ENCODE measurements at places on chromosomes 2 and 18. TPM values are rescaled to one million over a fixed set of nuclear protein-coding genes. Genes with fewer than 3 reads are reported as not detected.

DNA sequence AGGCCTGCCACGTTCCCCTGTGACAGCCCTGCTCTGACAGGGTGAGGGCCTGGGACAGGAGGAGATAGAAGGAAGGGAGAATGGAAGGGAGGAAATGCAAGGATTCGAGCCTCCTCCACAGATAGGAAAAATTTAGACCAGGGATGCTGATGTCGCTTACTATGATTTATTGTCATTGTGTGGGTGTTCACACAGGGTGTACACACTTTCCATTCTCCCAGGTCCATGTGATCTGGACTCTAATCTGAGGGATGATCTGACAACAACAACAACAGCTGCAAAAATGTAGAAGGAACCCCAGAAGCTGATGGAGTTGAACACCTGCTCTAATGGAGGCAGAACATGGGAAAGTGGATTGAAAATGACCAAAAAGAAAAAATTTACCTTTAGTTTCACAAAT, 231.7 kb upstream of the TNP1 start:
- H3K4me1 ChIP-seq = no peaks in the 10 kb centered on the region
- H3K4me3 ChIP-seq = no peak overlapping the region
- no peak for DNase-seq

DNA sequence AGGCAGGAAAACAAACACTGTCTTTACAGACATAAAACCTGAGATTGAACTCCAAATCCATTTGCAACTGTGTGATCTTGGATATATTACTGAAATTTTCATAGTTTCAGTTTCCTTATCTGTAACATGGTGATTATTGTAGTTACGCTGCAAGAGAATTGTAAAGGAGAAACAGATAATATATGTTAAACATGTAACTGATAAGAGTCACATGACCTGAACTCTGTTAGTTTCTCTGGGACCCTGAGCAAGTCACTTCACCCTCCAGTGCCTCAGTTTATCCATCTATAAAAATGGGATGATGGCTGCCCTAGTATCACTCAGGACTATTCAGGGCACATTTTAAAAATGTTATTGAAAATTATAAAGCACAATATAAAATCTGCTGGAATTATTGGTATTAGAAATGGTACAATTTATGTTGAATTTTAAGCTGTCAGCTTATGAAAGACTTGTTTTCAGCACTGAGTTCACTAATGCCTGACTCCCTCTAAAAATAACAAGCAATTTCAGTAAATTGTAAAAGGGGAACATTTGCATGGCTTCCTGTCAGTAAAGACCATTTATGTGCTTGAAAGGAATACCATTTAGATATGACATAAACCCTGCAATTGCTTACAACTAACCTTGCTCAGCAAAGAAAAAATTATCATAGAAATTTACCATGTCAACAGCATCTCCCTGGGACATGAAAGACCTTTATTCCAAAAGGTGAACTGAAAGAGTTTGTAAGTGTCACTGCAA, 393.5 kb downstream of the RAD51AP2 start:
- no peaks in the 10 kb centered on the region for H3K4me1 ChIP-seq
- H3K4me3 ChIP-seq = no peak overlapping the region
- H3K27ac ChIP-seq = no peak overlapping the region
- no peaks in the 10 kb centered on the region for H3K36me3 ChIP-seq
- DNase-seq = no peak

DNA sequence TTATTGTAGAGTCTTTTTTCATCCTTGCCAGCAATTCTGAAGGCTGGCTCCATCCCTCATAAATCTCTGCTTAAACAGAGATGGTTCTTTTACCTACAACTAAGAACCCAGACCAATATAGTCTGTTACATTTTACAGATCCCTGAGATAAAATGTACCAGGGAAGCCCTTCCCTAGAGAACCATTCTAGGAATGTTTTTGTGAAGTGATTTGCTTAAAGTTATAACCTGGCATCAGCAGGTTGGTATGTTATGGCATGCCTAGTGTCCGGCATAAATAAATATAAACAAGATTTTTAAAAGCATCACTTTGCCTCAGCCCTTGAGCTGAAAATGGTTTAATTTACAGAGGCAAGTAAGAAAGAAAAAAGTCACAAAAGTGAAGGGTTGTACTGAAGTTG, 18.5 kb upstream of the NPAS2 start:
- no peaks in the 10 kb centered on the region for H3K4me1 ChIP-seq
- no peaks in the 10 kb centered on the region for H3K27me3 ChIP-seq
- no peak overlapping the region for H3K27ac ChIP-seq

DNA sequence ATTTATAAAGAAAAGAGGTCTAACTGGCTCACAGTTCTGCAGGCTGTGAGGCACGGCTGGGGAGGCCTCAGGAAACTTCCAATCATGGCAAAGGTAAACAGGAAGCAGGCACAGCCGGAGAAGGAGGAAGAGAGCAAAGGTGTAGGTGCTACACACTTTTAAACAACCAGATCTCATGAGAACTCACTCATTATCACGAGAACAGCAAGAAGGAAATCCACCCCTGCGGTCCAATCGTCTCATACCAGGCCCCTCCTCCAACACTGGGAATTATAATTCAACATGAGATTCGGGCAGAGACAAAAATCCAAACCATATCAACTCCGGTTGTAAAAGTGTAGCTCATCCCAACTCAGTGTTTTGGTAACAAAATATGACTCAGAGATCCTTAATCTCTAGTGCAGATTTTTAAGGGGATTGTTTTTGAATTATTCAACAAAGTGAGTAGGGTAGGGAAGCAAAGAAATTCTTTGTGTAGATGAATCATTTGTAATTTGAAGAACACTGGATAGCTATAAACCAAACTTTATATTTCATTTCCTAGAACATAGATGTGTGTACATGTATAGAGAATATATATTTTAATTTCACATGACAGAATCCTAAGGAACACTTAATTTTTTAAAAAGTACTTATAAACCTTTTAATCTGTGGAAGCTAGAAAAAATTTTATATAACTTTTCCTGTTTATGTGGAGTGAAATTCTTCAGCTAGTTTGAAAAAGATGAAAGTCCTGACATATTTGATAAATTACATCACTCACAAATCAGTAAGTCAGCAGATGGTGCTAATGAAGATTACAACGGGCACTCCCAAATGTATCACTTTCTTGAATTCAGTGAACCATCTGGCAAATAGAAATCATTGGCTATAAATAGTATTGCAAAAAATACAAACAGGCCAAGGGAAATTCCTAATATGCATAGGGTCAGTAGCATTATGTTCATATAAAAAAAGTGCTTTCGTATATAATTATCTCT, 130.1 kb downstream of the OLA1 start:
- no peaks in the 10 kb centered on the region for H3K4me1 ChIP-seq
- H3K4me3 ChIP-seq = no peak overlapping the region
- H3K27me3 ChIP-seq = no peaks in the 10 kb centered on the region
- H3K36me3 ChIP-seq = no peaks in the 10 kb centered on the region
- H3K27ac ChIP-seq = no peak overlapping the region
- DNase-seq = no peak

- no peak for DNase-seq
- H3K4me1 ChIP-seq = no peaks in the 10 kb centered on the region
- H3K36me3 ChIP-seq = no peaks in the 10 kb centered on the region
- no peak overlapping the region for H3K4me3 ChIP-seq
- H3K27me3 ChIP-seq = no peaks in the 10 kb centered on the region
These were observed 80.1 kb upstream of the FOSL2 start for GRCh38 chr2:28312307-28313219.

- no peak for DNase-seq
- H3K27ac ChIP-seq = no peak overlapping the region
- H3K27me3 ChIP-seq = no peaks in the 10 kb centered on the region
- H3K4me1 ChIP-seq = no peaks in the 10 kb centered on the region
These were observed 84.2 kb upstream of the DNER start for GRCh38 chr2:229798446-229799155.

- no peak overlapping the region for H3K4me3 ChIP-seq
- DNase-seq = no peak
- H3K27me3 ChIP-seq = no peaks in the 10 kb centered on the region
- no peak overlapping the region for H3K27ac ChIP-seq
- H3K36me3 ChIP-seq = no peaks in the 10 kb centered on the region
- H3K4me1 ChIP-seq = peaks cover 3% of the 10 kb centered on the region
These were observed 9.2 kb downstream of the RNU4ATAC start for GRCh38 chr2:121539750-121540469.

DNA sequence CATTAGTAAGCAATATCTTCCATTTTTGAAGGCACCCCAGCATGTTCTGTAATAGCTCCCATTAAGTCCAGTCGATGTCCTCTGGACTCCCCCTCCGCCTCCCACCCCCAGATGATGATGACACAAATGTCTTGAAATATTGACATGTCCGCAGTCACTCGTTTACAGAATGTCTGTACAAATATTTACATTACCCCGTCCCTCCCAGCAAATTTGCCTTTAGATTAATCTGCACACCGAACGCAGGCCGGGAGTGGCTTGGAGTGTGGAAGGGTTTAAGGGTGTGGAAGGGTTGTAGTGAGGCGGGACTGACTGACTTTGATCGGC, 853 bp upstream of the OSBPL6 start:
- no peaks in the 10 kb centered on the region for H3K36me3 ChIP-seq
- no peak for DNase-seq
- peak overlapping the region; percentile 90 for H3K27ac ChIP-seq

- no peaks in the 10 kb centered on the region for H3K4me1 ChIP-seq
- H3K27me3 ChIP-seq = no peaks in the 10 kb centered on the region
- no peak for DNase-seq
- H3K36me3 ChIP-seq = no peaks in the 10 kb centered on the region
- H3K27ac ChIP-seq = no peak overlapping the region
These were observed 102.7 kb downstream of the NR4A2 start for GRCh38 chr2:156229724-156230362.

ALPG gene
- total RNA-seq = not detected

UGT1A3 gene
- not detected for total RNA-seq

REG1B gene
- total RNA-seq = not detected

All from right atrium auricular region (tissue), 2 donors.